ENCODE measurements at places on chromosomes 4 and X. TPM values are rescaled to one million over a fixed set of nuclear protein-coding genes. Genes with fewer than 3 reads are reported as not detected.

DNA sequence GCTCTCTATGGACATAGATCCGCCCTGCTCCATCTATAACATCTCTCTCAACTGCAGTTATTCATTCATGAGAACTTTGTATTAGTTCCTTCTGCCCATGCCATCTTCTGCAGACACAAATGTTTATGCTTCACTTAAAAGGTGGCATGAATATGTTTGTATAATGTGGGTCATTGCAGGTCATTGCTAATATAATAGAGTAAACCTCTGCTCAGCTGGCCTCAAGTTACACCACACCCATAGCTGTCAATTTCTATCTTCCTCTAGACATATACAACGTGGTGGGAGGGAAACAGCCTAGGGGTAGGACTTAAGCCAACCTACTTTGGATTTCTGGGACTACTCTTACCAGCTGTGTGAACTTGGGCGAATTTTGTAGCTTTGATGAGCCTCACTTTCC, 129.8 kb downstream of the ATXN3L start:
- no peak for DNase-seq
- H3K36me3 ChIP-seq, result no peaks in the 10 kb centered on the region
- no peaks in the 10 kb centered on the region for H3K27me3 ChIP-seq
- H3K27ac ChIP-seq, result no peak overlapping the region

- H3K27ac ChIP-seq, result no peak overlapping the region
- no peak for DNase-seq
- no peak overlapping the region for H3K4me3 ChIP-seq
- H3K4me1 ChIP-seq, result no peaks in the 10 kb centered on the region
- H3K27me3 ChIP-seq, result no peaks in the 10 kb centered on the region
- no peaks in the 10 kb centered on the region for H3K36me3 ChIP-seq
These were observed 36.3 kb downstream of the NAT8L start for GRCh38 chr4:2095236-2096072.

DNA sequence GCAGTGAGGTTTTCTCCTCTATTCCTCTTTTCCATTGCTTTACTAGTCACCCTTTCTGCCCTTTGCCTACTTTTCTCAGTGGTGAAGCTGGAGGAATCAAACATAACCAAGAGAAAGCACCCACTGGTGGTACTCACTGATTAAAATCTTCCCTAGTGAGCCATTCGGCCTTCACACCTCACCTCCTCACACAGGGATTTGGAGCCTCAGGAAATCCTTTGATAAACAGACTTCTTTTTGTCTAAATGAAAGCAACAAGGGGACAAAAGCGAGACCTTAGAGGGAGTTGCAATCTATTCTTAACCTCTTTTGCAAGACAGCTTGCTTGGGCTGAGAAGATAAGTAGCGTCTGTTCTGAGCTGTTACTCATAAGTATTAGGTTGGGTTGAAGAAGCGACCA, 572.6 kb downstream of the ZNF674 start:
- no peaks in the 10 kb centered on the region for H3K36me3 ChIP-seq
- no peaks in the 10 kb centered on the region for H3K27me3 ChIP-seq
- no peak overlapping the region for H3K27ac ChIP-seq
- H3K4me3 ChIP-seq, result no peak overlapping the region
- H3K4me1 ChIP-seq, result no peaks in the 10 kb centered on the region
- DNase-seq, result no peak

DNA sequence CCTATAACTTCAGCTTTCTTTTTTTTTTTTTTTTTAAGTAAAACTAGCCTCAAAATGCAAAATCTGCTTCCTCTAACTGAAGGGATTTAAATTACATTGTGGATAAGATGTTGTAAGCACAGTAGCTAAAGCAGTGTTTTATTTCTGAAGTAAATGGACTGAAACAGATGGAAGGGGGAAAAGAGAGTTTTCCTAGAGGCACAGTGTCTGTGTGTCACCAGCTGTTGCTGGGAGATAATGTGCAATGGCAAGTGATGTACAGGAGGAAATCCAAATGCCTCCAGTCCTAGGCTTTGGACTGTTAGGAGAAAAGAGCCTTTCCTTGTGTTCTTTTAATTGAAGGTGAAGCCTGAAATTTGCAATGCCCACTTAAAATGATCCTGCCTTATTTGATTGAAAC, 672.1 kb downstream of the GRXCR1 start:
- no peaks in the 10 kb centered on the region for H3K4me1 ChIP-seq
- H3K36me3 ChIP-seq, result no peaks in the 10 kb centered on the region
- H3K4me3 ChIP-seq, result no peak overlapping the region
- no peak for DNase-seq

- no peaks in the 10 kb centered on the region for H3K4me1 ChIP-seq
- H3K27ac ChIP-seq, result no peak overlapping the region
- no peaks in the 10 kb centered on the region for H3K36me3 ChIP-seq
- H3K4me3 ChIP-seq, result no peak overlapping the region
These were observed 199.0 kb upstream of the CXXC4 start for GRCh38 chr4:104693601-104694201.

GRCh38 chr4:138669479-138670315, 345.9 kb upstream of the NOCT start:
- peaks cover 11% of the 10 kb centered on the region for H3K4me1 ChIP-seq
- no peaks in the 10 kb centered on the region for H3K27me3 ChIP-seq
- H3K4me3 ChIP-seq, result no peak overlapping the region
- no peaks in the 10 kb centered on the region for H3K36me3 ChIP-seq

GRCh38 chr4:116243431-116243830, 841.9 kb downstream of the TRAM1L1 start:
- DNase-seq, result no peak
- H3K27me3 ChIP-seq, result no peaks in the 10 kb centered on the region
- H3K36me3 ChIP-seq, result no peaks in the 10 kb centered on the region

- H3K4me3 ChIP-seq, result no peak overlapping the region
- H3K27ac ChIP-seq, result no peak overlapping the region
- H3K27me3 ChIP-seq, result no peaks in the 10 kb centered on the region
These were observed 140.7 kb downstream of the TMEM164 start for GRCh38 chrX:110143454-110144210.

- H3K27ac ChIP-seq, result no peak overlapping the region
- no peak overlapping the region for H3K4me3 ChIP-seq
- no peaks in the 10 kb centered on the region for H3K4me1 ChIP-seq
- no peaks in the 10 kb centered on the region for H3K27me3 ChIP-seq
These were observed 480.7 kb upstream of the NWD2 start for GRCh38 chr4:36763814-36764213.

DNA sequence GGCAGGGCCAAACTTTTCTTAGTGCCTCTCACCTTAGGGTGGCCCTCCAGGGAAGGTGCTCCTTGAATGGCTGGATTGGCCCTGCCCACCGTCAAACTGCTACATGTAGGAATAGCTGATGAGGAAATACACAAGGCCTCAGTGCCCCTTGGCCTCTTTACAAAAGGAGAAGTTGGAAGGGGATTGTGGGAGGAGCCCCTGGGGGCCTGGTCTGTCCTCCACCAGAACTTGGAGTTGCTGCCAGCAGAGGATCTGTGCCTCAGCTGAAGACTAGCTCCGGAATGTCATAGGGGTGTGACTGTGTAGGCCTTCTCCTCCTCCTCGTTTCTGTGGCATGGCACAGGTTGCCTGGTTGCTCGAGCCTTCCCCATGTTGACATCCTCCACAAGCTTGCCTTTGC, 142.7 kb downstream of the AMMECR1 start:
- H3K36me3 ChIP-seq, result no peaks in the 10 kb centered on the region
- no peak overlapping the region for H3K4me3 ChIP-seq
- DNase-seq, result no peak
- no peaks in the 10 kb centered on the region for H3K27me3 ChIP-seq

DNA sequence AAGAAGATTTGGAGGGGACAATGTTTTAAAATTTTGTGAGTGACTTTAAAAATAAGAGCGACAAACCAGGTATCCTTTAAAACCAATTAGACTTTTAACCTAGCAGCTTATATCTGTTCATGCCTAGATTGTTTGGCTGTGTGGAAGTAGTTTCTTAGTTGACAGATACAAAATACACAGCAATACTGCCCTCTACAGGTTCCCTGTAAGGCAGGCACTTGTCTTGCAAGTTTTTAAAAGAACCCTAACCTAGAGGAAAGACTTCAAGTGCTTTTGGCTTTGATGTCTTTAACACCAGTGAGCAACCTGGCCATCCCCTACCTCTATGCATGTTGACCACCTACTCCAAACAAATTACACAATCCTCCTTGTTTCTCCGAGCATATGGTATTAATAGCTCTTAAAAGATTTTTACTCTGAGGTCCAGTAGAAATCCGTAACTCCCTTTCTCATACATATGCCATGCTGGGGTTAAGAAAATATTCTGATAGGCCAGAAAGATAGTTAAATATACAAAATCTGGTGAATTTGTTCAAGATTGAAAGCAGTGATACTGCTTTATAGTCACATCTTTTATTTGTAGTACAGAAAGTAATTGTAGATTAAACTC, 273.0 kb downstream of the ARHGAP24 start:
- no peak overlapping the region for H3K27ac ChIP-seq
- no peaks in the 10 kb centered on the region for H3K4me1 ChIP-seq
- H3K4me3 ChIP-seq, result no peak overlapping the region

DNA sequence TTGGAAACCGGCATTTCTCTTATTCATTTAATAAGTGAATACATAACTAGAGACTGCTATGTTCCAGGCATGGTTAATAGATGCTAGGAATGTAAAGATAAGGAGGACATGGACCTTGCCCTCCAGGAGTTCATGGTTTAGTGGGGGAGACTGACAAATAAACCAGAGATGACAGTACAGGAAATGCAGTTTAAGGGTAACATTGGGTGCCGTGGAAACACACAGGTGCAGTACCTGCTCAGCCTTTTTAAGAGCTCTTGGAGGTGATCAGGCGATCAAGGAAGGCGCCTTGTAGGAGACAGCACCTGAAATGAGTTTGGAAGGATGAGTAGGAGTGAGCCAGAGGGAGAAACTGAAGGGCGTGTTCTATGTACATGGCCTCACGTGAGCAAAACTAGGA, 145.8 kb downstream of the AASDH start:
- H3K27ac ChIP-seq, result peak overlapping the region; percentile 88
- H3K4me3 ChIP-seq, result peak overlapping the region; percentile 24
- peaks cover 83% of the 10 kb centered on the region for H3K4me1 ChIP-seq
- H3K36me3 ChIP-seq, result no peaks in the 10 kb centered on the region
- peak; percentile 78 for DNase-seq
- H3K27me3 ChIP-seq, result no peaks in the 10 kb centered on the region

GRCh38 chrX:14776901-14777300, 96.0 kb downstream of the FANCB start:
- no peak overlapping the region for H3K4me3 ChIP-seq
- H3K27me3 ChIP-seq, result no peaks in the 10 kb centered on the region
- no peak overlapping the region for H3K27ac ChIP-seq
- DNase-seq, result no peak

GRCh38 chr4:47498899-47499298, 13.8 kb downstream of the ATP10D start:
- no peaks in the 10 kb centered on the region for H3K27me3 ChIP-seq
- no peak overlapping the region for H3K27ac ChIP-seq
- no peak for DNase-seq
- H3K4me3 ChIP-seq, result no peak overlapping the region
- H3K36me3 ChIP-seq, result no peaks in the 10 kb centered on the region

DNA sequence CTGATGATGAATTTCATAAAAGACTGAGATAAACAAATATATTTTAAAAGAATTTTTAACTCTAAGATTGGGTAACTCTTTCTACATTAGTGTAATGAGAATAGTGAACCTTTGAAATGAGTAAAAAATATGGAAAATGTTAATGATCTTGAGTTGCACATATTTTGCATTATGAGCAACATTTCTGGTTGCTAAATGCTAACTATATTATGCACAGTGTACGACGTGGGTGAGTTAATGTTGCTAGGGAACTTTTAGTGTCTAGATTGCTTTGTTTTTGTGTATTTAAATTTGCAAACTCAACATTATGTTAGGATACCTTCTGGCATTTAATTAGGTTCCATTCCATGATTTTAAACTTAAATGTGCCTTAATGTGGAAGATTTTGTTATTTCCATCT, 612.9 kb upstream of the GALNT7 start:
- H3K27me3 ChIP-seq, result no peaks in the 10 kb centered on the region
- no peaks in the 10 kb centered on the region for H3K4me1 ChIP-seq
- no peaks in the 10 kb centered on the region for H3K36me3 ChIP-seq
- no peak for DNase-seq

- no peak overlapping the region for H3K4me3 ChIP-seq
- DNase-seq, result no peak
- H3K36me3 ChIP-seq, result no peaks in the 10 kb centered on the region
- H3K27ac ChIP-seq, result peak overlapping the region; percentile 85
These were observed 23.3 kb downstream of the SHROOM3 start for GRCh38 chr4:76458297-76458696.

DNA sequence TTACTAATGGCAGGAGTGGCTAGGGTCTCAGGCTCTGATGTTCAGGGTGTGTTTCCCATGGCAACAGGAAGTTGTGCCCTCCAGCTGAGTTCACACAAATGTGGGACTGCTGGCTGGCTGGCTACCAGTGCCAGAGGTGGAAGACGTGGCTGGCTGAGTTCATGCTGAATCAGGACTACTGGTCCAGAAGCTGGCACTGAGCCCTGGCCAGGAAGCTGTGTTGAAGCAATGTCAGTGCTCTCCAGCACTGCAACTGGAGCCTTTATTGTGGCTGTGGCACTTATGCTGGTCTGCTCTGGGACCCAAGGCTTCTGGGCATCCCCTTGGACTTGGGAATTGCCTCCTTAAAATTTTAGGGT, 42.0 kb upstream of the ZXDA start:
- DNase-seq, result no peak
- H3K4me1 ChIP-seq, result no peaks in the 10 kb centered on the region
- no peaks in the 10 kb centered on the region for H3K36me3 ChIP-seq
- no peak overlapping the region for H3K27ac ChIP-seq
- H3K27me3 ChIP-seq, result no peaks in the 10 kb centered on the region
- no peak overlapping the region for H3K4me3 ChIP-seq

DNA sequence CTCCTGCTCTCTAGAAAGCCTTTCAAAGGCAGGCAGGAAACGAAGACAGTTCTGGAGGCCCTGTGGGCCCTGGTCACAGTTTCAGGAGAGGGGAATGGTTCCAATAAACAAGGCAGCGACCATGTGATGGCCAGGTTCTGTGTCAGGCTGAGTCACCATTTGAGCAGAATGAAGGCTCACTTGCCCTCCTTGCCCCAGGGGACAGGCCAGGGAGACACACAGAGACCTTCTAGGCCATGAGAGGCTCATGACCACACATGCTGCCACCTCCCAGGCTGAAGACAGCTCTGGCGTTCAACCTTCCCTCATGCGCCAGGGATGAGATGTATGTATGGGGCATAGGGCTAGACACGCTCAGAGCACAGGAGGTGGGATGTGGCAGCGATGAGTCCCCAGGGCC, 22.9 kb upstream of the TRIM2 start:
- H3K36me3 ChIP-seq, result no peaks in the 10 kb centered on the region
- no peak overlapping the region for H3K27ac ChIP-seq
- DNase-seq, result no peak
- no peaks in the 10 kb centered on the region for H3K4me1 ChIP-seq
- H3K4me3 ChIP-seq, result no peak overlapping the region

GRCh38 chr4:44978020-44978419, 251.7 kb upstream of the GNPDA2 start:
- H3K27ac ChIP-seq, result no peak overlapping the region
- H3K36me3 ChIP-seq, result no peaks in the 10 kb centered on the region
- H3K27me3 ChIP-seq, result no peaks in the 10 kb centered on the region
- H3K4me3 ChIP-seq, result no peak overlapping the region
- H3K4me1 ChIP-seq, result no peaks in the 10 kb centered on the region

Gene SPANXN4
- not detected for total RNA-seq

Gene DMRTC1B
- not detected for total RNA-seq

Gene TEX13C
- not detected for total RNA-seq

Gene TMPRSS11D
- not detected for total RNA-seq
